ENCODE measurements at places on chromosomes 1 and 21.

GRCh38 chr1:221101807-221102605 lies 222.8 kb downstream of the HLX start:
- DNase-seq = no peak

GRCh38 chr1:37561133-37562132 lies 4.7 kb downstream of the DNALI1 start:
- peak; percentile 15 for DNase-seq

DNA sequence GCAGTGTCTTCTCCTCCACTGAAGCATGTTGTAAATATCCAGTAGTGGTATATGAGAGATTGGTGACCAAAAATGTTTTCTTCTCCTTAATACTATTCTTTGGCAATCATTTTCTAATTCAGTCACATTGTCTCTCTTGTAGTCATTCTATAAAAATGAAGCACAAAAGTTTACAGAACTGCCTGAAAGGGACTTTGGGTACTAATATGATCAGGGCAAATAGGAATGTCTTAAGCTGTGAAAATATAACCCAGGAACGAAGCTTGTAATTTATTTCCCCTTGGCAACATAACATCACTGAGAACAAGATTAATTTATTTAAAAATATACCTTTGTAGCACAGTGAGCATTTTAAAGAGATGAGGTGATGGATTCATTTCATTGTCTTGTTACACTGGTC lies 4.9 kb downstream of the B3GALT2 start:
- DNase-seq = no peak

GRCh38 chr1:152533327-152533938 lies 19.2 kb downstream of the CRCT1 start:
- DNase-seq = no peak

DNA sequence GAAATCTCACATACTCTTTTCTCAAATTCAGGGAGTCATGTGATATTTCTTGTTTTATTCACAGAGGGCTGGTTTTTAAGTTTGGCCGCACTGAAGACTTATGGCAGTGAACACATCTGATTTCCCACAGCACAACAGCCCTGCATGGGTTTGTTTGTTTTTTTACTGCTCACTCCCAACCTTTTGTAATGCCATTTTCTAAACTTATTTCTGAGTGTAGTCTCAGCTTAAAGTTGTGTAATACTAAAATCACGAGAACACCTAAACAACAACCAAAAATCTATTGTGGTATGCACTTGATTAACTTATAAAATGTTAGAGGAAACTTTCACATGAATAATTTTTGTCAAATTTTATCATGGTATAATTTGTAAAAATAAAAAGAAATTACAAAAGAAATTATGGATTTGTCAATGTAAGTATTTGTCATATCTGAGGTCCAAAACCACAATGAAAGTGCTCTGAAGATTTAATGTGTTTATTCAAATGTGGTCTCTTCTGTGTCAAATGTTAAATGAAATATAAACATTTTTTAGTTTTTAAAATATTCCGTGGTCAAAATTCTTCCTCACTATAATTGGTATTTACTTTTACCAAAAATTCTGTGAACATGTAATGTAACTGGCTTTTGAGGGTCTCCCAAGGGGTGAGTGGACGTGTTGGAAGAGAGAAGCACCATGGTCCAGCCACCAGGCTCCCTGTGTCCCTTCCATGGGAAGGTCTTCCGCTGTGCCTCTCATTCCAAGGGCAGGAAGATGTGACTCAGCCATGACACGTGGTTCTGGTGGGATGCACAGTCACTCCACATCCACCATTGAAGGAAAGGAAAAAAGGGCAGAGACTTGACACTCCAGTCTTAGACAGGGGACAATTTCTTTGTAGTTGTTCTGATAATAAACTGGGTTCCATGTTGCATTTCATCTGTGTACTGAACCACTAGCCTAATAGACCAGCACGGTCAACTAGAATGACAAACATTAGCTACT lies 22.8 kb downstream of the TMEM50A start:
- no peak for DNase-seq

GRCh38 chr1:237042892-237043576 lies 1.1 kb downstream of the RYR2 start:
- DNase-seq = no peak

DNA sequence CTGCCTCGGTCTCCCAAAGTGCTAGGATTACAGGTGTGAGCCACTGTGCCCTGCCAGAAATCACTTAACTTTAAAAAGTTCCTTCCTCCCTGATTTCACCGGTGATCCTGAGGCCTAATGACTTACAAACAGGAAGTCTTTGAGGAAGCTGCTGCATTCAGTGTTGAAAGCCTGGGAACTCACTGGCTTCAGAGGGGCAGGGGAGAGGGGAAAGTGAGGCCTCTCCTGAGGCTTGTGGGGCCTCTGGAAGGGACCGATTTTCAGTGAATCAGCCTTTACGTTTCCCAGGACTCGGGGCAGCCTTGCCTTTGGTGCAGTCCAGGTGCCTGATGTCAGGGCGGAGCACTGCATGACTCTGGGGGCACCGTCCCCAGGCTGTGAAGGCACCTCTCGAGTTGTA lies 30.1 kb upstream of the ARHGEF10L start:
- DNase-seq = no peak

- no peak for DNase-seq
These were observed 241.6 kb downstream of the PTPRC start for GRCh38 chr1:198880397-198880796.

DNA sequence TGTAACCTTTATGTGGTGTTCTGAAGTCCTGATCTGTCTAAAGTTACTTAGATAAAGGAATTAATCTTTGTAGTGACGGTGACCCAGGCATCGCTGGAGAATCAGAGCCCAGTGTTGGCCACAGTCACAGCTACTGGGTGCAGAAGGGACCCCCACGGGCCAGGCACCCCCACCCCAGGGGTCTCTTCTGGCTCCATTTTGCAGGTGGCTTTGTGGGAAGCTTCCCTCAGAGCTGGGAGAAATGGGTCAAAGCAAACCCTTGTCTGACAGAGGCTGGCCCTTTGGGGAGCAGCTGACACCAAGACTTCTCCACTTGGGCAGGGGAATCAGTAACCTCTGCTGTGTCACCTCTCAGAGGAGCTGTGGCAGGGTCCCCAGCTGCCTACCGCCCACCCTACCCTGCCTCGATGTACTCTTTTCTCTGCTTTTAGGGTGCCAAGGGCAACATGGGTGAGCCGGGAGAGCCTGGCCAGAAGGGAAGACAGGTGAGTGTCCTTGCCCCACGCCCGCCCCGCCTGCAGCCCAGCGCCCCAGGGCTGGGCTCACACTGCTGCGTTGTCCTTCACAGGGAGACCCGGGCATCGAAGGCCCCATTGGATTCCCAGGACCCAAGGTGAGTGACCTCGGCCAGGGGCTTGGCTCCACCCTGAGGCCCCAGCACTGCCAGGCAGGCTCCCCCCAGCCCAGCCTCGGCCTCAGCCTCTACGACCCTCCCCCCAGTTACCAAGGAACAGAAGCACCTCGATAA lies 17.7 kb downstream of the COL6A2 start:
- no peak for DNase-seq

- no peak for DNase-seq
These were observed 945 bp downstream of the SRSF4 start for GRCh38 chr1:29180497-29181412.

GRCh38 chr1:19515201-19515600 lies 29.9 kb upstream of the CAPZB start:
- DNase-seq = no peak

GRCh38 chr1:85196358-85196757 lies 4.5 kb downstream of the SYDE2 start:
- no peak for DNase-seq

DNA sequence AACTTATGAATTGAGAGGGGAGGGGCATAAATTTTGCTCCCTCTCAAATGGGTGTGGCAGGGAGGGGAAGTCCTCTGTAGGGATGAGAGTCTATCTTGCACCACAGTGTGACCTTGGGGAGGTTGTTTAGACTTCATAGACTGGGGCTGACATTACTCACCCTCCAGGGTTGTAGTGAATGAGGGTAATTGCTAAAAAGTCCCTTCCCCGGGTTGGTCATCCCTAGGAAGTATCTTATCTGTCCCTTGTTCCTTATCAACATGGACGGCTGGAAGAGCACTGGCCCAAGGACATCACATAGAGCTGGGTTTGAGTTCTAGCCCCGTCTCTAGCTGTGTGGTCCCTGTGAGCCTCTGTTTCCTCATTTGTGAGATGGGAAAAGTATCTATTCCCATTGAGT lies 52.4 kb upstream of the SLC2A1 start:
- DNase-seq = no peak

GRCh38 chr1:61142726-61143500 lies 60.6 kb downstream of the NFIA start:
- DNase-seq = no peak

Measured in effector memory CD4-positive, alpha-beta T cell (primary cell).